ENCODE measurements at places on chromosomes 3 and 15.

DNA sequence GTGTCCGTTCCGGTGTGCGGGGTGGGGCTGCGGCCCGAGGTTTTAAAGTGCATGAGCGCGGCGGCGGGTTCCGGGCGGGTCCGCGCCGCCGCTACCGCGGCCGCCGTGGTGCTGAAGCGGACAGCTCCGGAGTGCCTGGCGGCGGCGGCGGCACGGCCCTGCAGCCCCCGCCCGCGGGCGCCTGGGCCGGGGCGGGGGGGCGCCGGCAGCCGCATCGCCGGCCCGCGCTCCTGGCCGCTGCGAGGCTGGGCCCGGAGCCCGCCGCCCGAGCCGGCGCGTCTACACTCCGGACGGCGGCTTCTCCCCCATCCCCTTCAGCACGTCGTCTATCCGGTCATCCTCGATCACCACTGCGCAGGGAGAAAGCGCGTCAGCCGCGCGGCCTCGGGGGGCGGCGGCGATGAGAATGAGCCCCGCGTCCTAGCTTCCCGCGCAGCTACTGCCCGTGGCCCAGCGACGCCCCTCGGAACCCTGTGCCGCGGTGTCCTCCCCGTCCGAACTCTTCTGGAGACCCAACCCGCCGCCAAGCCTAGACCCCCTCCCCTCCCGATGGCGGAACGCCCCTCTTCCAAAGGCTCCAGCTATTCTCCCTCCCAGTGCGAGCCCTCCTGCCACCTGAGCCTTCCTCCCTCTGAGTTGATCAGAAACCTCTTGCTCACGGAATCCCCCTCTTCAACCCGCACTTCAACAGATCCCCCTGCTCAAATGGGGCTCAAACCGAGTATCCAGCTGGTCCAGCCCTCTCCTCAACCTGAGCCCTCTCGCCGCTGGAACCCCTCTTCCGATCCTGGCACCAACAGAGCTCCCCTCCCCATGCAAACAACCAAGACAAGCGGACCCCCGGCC lies 1.3 kb downstream of the CAMK2N2 start:
- DNase-seq, result no peak

DNA sequence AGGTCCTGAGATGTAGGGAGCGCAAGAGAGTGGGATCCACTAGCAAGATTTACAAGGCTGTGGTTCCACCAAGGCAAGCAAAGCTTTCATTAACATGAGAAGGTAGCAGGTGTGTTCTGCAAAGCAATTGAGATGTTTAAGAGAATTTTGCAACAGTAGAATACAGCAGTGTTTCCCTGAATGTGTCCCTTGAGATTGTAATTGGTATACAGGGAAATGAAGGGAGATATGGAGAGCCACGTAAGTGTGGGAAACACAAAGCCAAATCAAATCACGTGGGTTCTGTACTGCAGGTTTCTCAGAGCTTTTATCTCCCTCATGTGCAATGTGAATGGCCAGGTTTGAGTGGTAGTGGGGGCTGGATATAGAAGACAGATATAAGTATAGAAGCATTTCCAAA lies 67.3 kb downstream of the ATG7 start:
- DNase-seq, result no peak

- no peak for DNase-seq
Measured at GRCh38 chr15:70243686-70244540, 146.2 kb upstream of the TLE3 start.

DNA sequence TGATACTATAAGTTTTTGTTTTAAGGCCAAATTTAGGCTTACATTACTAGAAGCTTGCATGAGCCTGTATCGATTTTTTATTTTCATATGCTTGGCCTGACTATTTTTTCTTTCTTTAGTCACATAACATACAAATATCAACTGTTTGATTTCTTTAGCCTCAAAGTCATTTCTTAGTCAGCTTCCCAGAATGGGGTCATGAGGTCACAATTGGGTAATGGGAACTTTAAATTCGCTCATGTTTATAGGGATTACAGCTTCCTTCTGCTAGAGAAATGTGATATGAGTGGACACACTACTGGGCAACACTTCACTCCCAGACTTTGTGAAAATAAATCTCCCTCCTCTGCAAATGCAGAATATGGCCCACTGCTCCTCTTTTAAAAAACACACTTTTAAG lies 9.1 kb upstream of the TIPARP start:
- DNase-seq, result no peak

- no peak for DNase-seq
Measured at GRCh38 chr3:65107174-65107573, 419.4 kb upstream of the ADAMTS9 start.

- DNase-seq, result no peak
Measured at GRCh38 chr3:30612437-30613132, 6.2 kb downstream of the TGFBR2 start.

- DNase-seq, result no peak
Measured at GRCh38 chr15:41474941-41475340, 18.7 kb upstream of the ITPKA start.

GRCh38 chr3:27034255-27034654 lies 334.9 kb downstream of the NEK10 start:
- no peak for DNase-seq

- no peak for DNase-seq
Measured at GRCh38 chr15:45948181-45948621, 313.4 kb downstream of the SQOR start.

- no peak for DNase-seq
Measured at GRCh38 chr3:124800076-124800475, 69.8 kb downstream of the UMPS start.

GRCh38 chr3:41173926-41174885 lies 25.1 kb upstream of the CTNNB1 start:
- DNase-seq, result no peak

DNA sequence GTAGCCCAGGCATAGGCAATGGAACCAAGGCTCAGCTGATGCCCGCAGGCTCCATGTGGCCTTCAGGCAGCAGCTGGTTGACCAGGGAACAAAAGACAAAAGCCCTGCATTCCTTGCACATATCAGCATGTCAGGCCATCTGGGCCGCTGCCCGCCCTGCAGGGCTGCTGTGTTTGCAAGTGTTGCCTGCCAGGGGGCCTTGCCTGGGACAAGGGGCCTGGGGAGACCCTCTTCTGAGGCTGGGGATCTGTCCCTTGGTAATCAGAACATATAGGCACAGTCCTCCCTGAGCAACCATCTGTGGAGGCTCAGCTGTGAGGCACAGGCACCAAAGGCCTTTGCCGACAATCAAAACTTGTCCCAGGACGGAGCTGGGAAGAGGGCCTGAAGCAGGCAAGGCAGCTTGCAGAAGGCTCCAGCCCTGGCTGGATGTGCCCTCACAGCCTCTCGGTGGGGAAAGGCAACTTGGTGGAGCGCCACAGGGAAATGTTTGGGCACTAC lies 138.2 kb downstream of the TPRA1 start:
- no peak for DNase-seq

- DNase-seq, result no peak
Measured at GRCh38 chr3:143784446-143784845, 63.8 kb downstream of the SLC9A9 start.

- no peak for DNase-seq
Measured at GRCh38 chr3:154428286-154429206, 1.4 kb downstream of the GPR149 start.

DNA sequence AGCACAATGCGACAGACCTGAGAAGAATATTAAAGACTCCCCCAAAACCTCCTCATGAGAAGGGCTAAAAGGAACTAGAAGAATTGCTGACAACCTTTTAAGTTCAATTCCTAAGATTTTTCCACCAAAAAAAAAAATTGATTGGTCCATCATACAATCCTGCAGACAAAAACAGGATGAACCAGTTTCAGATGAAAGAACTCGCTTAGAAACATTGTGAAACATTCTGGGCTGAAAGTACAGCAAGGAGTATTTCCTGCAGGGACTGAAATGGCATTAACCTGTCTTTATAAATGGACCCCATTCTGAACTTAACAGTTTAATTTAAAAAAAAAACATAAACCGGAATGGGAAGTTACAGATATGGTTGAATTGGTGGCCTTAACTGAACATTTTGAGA lies 96.0 kb upstream of the FAM174B start:
- DNase-seq, result no peak

GRCh38 chr3:152474585-152474984 lies 205.9 kb downstream of the MBNL1 start:
- no peak for DNase-seq

GRCh38 chr15:45139770-45140169 lies 10.0 kb downstream of the DUOX1 start:
- DNase-seq, result no peak

GRCh38 chr3:175980486-175981090 lies 1121.5 kb downstream of the NAALADL2 start:
- no peak for DNase-seq

GRCh38 chr3:173745952-173746682 lies 348.6 kb downstream of the NLGN1 start:
- peak; percentile 25 for DNase-seq

DNA sequence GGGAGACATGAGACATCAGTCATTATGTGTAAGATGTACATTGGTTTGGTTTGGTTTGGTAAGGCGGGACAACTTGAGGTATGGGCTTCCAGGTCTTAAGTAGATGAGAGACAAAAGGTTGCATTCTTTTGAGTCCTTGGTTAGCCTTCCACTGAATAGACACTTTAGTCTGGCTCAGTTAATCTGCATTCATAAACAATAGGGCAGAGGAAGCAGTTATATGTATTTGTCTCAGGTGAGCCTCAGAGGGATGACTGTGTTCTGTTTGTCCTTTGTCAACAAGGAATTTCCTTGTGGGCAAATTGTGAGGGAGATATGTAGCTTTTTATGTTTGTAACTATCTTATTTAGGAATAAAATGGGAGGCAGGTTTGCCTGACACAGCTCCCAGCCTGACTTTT lies 50.4 kb downstream of the TCF12 start:
- no peak for DNase-seq

DNA sequence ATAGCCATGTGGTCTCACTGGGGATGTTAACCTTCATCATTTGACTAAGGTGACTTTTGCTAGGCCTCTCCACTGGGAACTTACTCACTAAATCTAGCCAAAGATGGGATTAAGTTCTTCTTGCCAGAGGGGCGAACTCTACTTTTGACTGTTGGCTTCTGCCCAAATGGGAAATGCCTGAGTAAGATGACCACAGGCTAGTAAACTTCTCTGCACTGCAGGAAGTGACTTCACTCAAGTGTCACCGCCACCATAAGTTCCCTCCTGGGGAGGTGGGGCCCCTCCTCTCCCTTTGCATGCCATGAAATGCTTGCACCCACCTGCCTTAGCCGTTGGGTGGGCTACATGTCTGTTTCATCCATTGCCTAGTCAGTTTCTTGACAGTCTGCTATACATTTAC lies 388.3 kb downstream of the FEZF2 start:
- DNase-seq, result peak; percentile 9

DNA sequence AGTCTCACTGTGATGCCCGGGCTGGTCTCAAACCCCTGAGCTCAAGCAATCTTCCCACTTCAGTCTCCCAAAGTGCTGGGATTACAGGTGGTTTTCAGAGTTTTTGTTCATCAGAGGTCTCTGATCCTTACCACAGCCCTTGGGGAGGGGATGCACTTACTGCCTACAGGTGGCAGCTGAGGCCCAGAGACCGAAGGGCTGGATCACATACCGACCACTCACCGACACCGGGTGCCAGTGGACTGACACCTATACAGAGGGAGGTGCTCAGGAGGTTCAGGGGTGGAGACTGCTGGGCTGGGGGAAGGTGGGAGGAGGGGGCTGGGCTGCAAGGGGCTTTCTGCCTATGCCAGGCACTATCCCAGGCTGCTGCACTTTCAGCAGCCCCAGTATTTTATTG lies 19.5 kb downstream of the DUSP7 start:
- DNase-seq, result no peak

DNA sequence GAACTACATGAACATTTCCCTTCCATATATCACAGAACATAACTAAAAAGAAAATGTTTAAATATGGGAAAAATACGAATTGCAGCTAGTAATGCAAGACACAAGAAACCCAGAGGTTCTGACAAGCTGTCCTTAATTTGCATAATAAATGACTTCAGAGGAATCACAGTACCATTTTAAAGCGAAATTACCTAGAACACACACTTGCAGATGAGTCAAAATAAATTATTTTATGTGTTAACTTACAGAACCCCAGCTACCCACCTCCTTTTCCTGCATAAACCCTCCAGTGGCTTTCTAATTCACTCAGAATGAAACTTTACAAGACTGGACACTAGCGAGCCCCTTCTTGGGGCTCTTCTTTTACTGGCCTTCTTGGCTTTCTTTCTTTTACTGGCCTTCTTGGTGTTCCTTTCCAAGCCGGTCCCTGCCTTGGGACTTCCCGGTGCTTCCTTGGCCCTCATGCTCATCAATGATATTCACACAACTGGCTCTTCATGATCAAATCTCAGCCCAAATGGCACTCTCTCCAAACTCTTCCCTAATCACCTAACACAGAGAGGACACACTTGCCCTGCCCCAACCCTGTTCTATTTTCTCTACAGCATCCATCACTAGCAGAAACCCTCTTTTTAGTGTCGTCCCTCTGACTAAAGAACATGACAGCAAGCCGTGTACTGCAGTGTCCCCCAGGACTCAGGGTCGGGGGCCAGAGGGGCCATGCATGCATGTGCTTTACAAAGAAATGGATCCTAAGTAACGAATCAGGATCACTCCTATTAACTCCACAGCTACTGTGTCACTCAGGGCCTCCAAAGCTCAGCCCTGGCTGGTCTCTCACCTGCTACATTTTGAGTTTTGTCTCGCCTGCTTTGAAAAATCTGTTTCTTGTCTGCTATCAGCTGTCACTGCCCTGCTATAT lies 4.8 kb downstream of the CHSY1 start:
- no peak for DNase-seq

DNA sequence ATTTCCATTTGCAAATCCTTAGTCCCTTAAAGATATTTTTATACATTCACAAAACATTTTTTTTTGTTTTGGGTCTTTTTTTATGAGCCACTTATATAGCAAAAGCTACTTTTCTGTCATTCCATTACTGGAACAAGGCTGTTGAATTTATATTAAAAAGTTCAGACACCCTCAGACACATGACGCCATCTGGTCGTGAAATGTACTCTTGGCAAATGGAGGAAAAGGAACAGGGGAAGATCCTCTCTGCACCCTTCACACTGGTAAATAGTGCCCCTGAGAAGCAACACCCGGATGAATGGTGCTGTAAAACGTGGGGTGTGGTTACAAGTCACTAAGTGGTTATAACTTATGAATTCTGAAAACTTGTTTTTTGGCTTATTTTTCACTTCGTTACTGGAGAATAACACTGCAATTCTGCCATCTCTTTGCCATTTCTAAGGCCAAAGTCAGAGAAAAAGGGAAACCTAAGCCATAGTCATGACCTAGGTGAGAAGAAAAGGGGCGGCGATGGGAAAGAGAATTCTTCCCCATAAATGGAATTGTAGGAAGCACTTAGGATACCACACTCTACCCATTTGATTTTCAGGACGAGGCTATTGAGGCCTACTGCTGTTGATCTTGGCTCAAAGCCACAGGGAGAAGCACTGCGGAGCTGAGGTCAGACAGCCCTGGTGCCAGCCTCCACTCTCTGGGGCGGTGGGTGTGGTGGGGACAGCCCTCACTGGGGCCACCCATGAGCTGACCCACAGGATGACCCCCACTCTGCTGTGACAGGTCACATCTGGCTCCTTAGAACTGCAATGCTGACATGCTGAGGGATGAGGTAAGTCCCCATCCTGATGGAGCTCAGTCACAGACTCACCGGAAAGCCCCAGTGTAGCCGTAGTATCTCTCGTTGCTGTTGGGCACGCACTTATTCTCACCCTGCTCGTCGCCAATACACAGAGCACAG lies 21.9 kb downstream of the LTF start:
- DNase-seq, result peak; percentile 36
